ENCODE measurements at places on chromosomes 2 and 18.

- no peak for DNase-seq
Observed at GRCh38 chr2:85853499-85854165, 35.2 kb downstream of the ST3GAL5 start.

DNA sequence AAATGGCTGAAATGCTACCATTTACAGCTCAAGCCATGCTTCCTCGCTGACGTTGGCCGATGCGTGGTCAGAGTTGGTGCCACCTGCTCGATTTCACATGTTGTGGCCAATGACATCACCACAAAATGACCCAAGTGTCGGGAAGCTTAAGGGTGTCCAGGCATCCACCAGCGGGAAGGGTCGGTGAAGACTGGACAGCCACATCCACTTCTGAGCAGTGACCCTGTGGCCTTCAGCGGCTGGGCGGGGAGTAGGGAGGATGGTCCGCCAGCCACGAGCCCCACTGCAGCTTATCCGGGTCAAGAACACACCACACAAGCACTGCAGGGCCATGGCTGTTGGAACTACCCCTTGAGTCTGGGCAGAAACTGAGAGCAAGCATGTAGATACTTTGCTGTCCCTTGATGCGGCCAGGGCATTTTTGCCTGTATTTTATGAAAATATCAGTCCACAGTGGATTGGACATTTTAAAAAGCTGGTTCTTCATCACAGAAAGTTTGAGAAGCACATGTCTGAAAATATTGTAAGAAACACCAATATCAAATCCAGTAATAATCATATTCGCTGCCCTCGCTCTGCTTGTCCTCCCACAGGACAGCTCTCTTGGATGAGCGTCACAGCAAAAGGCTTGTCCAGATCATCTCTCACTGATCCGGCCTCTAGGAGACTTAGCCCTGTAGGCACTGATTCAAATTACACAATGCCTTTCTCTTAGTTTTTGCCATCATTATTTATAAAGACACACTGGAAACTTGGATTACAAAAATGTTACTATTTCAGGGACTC, 174.0 kb downstream of the TWIST2 start:
- DNase-seq = no peak

DNA sequence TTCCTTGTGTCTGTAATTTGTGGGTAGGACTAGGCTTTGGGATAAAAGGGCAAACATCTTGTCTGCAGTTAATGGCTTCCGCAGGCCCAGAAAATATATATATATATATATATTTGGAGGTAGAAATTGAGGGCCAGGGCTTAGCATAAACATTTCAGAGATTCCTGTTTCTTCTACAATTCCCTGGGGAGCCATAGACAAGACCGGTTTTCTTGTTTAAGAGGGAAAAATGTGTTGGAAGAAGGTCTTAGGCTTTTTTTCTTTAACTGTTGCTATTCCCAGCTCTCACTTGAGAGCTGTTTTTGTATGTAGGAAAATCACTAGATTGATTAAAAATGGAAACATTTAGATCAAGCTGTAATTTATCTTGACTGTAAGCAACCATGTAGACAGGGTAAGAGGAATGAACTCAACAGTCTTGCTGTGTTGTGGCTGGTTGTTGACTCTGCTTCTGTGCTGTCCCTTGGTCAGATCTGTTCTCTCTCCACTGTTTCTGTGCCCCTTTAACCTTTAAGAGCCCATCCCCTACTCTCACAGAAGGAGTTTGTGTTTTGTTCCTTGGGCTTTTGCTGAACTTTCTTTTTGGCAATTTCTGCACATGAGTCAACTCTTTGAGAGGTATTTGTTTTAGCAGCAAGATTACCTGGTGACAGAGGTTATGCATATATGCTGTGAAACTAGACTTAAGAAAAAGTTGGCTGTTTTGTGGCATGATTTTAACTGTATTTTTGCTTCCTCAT, 58.3 kb downstream of the EFEMP1 start:
- no peak for DNase-seq

DNA sequence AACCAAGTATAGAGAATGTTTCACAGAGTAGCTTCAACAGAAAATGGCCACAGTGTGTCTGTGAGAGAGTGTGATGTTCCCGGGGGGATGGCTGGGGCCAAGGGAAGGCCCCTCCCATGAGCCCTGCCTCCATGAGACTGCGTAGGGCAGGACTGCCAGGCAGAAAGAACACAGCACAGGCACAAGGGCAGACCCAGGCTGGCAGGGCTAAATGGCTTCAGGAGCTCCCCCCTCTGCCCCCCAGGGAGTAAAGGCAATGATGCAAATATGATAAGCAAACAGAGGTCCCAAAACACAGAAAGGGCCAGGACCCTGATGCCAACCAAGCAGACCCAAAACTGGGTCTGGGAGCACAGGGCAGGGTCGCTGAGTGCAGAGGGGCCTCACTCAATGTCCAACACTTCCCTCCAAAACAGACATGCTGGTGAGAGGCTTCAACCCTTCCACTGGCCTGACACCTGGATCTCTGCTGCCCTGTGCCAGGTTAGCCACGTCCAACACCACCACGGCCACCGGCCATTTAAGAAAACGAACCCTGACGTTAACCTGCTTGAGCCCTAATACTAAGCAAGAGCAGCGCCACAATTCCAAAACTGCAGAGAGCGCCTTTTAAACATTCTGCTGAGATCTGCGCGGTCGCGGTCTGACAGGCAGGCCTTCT, 90.3 kb downstream of the HDAC4 start:
- DNase-seq = no peak

GRCh38 chr2:169983506-169983905, 156.3 kb downstream of the UBR3 start:
- DNase-seq = no peak

DNA sequence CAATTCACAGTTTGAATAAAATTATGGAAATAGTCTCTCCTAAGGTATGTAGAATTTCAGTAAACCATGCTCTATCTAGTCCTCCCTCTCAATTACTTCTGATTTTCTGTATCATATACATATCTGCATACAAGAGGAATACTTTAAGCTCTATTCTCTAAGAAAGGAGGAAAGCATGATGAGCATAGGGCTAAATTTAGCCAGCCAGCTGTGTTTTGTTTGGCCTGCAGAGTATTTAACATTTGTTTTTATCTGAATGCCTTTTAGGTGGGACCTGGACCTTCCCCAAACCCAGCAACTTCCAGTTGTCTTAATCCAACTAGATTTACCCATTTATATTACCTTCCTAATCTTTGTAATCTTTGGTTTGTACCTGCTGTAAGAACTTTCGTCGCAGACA, 42.2 kb upstream of the FAM117B start:
- peak; percentile 16 for DNase-seq

- no peak for DNase-seq
Observed at GRCh38 chr18:39596891-39597290, 2031.3 kb upstream of the CELF4 start.

GRCh38 chr2:26555246-26556133, 77.6 kb upstream of the OTOF start:
- DNase-seq = no peak

DNA sequence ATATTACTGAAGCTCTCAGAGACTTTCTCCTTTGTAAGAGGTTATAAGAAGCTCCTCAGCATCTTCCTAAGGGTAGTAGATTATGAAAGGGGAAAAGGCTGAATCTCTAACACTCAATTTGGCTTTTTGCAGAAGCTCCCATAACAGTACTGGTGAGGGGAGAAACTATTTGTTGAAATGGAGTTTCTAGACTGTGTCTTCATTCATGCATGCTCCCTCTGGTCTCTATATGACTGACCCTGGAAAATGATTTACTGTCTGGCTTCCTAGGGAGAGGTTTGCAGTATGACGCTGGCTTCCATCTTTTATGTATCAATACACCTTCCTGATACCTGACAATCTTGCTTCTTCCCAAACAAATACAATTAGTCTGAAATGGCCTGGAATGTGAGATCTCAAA, 63.9 kb downstream of the LDAH start:
- DNase-seq = no peak

GRCh38 chr2:202628646-202629198, 6.0 kb upstream of the FAM117B start:
- no peak for DNase-seq

DNA sequence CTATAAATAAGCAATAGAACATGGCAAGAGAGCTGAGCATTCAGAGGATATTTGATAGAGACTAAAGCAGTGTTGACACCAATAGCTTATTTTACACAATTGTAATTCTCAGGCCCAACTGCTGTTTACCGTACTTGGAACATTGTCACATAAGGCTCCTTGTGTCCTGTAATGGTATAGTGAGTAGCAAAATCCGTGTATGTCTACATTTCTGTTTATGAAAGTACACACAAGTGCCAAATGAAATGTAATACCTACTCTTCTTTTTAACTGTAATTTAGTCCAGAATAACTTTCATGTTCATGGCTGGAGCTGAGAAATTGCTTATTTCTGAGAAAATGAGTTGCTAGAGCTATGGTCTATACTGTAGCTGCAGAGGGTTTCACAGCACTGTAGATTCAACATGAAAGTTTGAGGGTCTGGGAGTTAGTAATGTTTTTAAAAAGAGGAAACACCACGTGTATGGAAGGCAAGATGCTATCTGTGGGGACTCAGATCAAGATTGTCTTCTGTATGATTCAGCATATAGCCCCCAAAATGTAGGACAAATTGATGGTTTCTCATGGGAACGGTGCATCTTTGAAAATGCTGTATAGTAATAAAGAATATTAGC, 110.2 kb upstream of the NOSTRIN start:
- DNase-seq = no peak

DNA sequence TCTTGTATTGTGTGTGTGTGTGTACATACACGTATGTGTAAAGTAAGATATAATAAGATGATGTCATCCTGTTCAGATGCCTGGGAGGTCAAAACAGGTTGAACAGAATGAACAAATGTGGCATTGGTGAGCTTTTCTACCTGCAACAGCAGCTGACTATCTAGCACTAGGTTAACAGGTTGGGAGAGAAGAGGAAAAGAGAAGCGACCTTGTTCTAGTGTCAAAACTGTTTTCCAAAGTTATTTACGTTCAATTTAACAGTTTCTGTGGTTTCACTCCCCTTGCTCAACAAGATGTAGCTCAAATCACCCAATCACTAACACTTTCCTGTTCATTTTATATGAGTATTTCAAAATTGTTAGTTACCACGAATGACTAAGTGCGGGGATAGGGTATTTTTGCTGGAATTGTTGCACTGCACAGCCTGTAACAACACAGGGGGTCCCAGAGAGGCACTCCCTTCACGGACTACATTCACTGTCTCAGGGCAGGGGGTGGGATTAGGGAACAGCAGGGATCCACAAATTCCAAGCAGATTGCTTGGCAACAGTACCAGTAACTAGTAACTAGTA, 67.5 kb upstream of the DTNB start:
- no peak for DNase-seq

GRCh38 chr2:98453083-98453482, 8.4 kb downstream of the INPP4A start:
- no peak for DNase-seq

GRCh38 chr2:8976442-8977259, 26.8 kb downstream of the MBOAT2 start:
- no peak for DNase-seq

DNA sequence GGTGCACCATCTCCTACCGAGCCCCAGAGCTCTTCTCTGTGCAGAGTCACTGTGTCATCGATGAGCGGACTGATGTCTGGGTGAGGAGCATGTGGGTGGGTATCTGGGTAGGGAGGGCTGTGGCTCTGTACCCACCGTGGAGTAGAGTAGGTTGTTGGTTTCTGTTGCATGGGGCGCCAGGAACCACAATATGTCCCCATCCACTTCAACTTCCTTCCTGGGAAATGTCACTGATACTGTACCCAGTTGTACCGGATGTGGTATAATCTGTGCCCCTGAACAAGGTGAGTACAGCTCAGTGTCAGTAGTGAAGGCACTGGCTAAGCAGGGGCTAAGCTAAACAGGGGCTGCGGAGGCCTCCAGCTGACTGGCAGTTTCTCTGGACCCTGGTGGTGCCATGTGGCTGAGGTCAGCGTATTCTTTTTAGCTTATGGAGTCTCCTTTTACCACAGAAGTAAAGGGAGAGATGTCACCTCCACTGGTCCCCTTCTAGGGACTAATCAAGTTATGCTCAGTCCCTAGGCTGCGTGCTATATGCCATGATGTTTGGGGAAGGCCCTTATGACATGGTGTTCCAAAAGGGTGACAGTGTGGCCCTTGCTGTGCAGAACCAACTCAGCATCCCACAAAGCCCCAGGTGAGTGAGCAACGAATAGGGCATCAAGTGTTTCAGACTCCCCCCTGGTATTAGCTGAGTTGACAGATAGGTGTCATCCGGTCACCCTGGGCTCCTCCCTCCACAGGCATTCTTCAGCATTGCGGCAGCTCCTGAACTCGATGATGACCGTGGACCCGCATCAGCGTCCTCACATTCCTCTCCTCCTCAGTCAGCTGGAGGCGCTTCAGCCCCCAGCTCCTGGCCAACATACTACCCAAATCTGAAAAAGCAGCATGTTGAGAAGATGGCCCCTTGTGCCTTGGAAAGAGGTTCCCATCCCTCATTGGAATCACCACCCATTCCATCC, 2.7 kb downstream of the STK16 start:
- no peak for DNase-seq

GRCh38 chr2:235727891-235728799, 234.3 kb downstream of the AGAP1 start:
- DNase-seq = no peak

- DNase-seq = no peak
Observed at GRCh38 chr2:181300600-181301291, 156.4 kb upstream of the ITGA4 start.

DNA sequence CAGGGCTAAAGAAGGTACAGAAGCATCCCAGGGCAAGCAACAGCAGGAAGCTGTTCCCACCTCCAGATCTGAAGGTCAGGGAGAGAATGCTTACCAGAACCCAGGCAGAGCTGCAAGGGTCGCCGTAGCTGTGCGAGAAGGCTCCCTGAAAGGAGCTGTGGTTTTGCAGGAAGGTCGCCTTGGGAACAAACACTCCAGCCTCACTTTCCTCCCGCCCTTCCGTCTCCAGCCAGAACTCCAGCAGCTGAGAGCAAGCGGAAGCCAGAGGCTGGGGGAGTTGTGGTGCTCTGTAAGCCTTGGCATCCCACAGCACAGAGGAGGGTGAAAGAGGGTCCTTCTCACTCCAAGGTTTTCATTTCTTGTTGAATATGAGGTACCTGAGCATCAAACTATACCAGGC, 18.3 kb upstream of the ICOS start:
- no peak for DNase-seq

DNA sequence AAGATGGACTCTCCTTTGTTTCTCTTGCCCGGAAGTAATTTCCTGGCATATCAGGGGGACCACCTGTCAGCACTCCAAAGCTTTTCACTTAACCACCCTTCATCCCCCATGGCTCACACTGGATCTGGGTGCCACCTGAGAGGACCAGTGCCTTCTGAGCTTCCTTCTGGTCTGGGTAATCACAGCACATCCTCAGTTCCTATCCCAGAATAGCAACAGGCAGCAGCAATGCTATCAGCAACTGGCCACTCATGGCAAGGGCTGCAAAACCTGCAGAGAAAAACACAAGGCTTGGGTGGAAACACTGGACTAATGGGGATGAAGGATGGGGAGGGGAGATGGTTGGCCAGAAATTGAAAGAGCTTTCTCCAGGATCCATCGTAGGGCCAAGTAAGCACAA, 59.9 kb upstream of the STPG4 start:
- no peak for DNase-seq

DNA sequence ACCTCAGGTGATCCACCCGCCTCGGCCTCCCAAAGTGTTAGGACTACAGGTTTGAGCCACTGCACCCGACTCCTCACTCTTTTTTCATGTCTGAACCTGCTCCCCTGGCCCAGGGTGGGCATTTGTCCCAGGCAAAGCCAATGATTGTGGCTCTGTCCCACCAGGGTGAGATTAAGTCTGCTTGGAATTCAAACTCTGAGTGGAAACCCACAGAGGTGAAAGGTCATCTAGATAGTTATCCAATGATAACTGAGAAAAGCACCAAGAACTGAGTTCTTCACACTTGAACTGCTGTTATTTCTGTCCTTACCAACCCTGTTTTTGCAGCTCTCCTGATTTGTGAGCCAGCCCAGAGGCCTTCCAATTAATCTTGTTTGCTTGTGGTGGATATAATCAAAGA, 62.4 kb upstream of the ACVR1 start:
- DNase-seq = no peak

Data from muscle of arm (tissue), 14 donors.